Adrenal gland (tissue), 19 donors: ENCODE measurements at places on chromosomes 3 and 15.

GRCh38 chr3:160860346-160860745 is 104.3 kb downstream of the PPM1L start:
- no peak for DNase-seq

DNA sequence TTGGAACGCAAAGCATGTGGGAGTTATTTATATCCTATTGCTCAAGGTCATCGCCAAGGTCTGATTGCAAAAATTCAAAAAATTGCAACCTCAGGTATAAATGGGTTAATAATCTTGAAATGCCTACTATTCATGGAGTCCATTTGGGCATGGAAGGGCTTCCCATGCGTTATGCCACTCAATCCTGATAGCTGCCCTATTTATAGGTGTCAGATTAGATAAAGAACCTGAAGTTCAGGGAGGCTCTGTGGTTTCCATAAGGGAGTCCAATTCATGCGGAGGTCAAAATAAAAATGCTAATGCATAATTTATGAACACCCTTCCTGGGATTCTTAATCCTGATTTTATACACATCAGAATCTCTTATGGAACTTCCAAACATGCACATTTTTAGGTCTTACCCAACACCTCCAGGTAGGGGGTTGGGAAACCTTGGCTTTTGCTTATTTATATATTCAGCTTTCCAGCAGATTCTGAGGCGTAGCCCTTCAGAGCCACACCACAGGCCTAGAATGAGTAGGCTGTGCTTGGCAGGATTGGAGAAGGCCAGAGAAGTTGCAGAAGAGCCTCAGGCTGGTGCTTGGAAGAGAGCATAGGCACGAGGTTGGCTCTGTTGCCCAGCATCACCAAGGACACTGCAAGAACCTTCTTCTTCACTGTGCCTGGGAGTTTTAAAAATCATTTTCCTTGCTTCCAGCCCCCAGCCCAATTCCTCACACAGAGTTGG is 324.4 kb upstream of the CFAP20DC start:
- no peak for DNase-seq

DNA sequence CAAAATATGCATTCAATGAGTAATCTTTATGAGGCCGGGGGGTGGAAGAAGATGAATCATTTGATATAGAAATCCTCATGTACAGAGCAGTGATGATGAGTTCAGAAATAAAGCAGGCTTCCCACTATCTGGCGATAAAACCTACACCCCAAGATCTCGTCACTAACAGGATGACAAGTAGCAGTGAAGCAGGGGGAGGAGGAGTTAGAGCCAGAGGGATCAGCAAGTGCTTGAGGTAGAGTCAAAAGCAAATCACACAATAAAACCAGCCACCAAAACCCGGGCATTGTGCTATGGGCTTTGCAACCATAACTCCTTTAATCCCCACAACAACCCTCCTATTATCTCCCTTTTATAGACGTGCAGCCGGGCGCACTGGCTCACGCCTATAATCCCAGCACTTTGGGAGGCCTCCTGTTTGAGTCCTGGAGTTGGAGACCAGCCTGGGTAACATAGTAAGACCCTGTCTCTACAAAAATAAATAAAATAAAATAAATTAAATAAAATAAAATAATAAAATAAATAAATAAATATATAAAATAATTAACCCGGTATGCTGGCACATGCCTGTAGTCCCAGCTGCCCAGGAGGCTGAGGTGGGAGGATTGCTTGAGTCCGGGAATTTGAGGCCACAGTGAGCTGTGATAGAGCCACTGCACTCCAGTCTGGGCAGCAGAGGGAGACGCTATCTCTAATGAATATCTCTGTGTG is 53.0 kb downstream of the STARD5 start:
- DNase-seq, result no peak

DNA sequence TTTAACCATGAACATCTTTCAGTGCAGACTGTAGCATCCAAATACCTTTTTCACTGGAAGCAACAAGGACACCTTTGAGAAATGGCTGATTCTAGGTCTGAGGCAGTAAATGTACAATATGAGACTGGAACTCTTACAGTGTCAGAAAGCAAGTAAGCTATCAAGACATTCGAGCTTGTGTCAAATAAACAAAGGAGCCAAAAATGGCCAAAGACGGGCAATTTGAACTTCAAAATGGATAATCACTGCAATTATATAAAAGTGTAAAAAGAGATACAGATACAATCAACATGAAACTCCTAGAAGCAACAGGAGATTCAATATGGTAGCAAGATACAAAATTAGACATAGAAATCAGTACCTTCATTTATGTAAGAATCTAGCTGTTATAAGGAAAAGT is 138.5 kb upstream of the CCDC54 start:
- no peak for DNase-seq

GRCh38 chr15:52649686-52650085 is 29.5 kb downstream of the ATOSA start:
- DNase-seq, result no peak

- peak; percentile 90 for DNase-seq
Observed at GRCh38 chr15:68187559-68187958, 17.6 kb downstream of the CALML4 start.
